ENCODE measurements at places on chromosomes 11 and 22.

GRCh38 chr11:87039371-87039770 lies 1.6 kb downstream of the TMEM135 start:
- no peak for DNase-seq

- no peak for DNase-seq
Observed at GRCh38 chr11:45361551-45361950, 75.4 kb upstream of the SYT13 start.

DNA sequence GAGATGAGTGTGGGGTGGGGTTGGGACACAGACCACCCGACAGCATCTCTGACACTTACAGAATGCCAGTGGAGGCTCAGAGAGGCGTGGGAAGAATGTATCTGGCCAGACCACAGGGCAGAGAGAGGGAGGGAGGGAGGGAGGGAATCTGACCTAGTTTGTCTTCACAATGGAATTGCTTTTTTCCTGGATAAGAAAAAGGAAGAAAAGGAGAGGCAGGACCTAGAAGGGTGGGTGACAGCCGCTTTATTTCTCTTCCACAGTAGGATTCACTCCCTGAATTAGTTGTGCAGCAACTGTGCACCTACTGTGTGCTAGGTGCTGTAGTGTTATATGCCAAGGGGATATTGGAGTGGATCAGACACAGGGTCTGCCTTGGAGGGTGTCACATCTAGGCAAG lies 3.7 kb downstream of the KCNK4 start:
- no peak for DNase-seq

DNA sequence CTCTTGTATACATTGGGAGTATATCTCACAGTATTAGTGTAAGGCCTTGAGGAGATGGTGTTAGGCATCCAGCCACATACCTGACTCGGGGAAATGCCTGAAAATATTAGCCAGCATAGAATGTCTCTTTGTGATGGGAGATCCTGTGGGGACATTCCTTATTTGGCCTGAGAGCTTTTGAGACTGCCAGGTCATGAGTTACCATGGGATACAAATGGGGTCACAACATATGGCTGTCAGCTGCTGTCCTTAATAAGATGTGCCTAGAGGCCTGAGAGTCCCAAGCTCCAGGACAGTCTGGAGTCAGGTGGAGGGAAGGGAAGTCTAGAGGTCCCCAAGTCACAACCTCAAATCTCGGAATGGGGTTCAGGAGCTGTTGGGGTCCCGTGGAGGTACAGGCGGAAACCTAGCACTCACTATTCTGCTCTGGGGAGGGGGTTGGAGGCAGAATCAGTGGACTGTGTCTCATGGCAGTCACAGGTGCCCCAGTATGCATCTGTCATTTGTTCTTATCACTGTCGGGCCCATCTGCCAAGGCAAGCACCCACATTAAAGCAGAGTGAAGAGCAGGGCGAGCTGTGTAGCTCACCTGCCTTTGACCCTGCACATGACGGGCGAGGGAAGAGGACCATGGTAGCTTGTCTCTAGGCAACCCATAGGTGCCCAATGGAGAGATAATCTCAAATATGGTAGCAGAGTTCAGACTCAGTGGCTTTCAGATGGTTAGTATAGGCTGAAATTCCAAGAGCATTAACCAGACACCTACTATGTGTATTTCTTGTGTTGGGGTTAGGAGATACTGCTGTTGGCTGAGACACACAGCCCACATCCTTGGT lies 29.9 kb downstream of the KCNQ1OT1 start:
- DNase-seq, result no peak

GRCh38 chr11:64064374-64065140 lies 28.8 kb downstream of the FLRT1 start:
- DNase-seq, result no peak

DNA sequence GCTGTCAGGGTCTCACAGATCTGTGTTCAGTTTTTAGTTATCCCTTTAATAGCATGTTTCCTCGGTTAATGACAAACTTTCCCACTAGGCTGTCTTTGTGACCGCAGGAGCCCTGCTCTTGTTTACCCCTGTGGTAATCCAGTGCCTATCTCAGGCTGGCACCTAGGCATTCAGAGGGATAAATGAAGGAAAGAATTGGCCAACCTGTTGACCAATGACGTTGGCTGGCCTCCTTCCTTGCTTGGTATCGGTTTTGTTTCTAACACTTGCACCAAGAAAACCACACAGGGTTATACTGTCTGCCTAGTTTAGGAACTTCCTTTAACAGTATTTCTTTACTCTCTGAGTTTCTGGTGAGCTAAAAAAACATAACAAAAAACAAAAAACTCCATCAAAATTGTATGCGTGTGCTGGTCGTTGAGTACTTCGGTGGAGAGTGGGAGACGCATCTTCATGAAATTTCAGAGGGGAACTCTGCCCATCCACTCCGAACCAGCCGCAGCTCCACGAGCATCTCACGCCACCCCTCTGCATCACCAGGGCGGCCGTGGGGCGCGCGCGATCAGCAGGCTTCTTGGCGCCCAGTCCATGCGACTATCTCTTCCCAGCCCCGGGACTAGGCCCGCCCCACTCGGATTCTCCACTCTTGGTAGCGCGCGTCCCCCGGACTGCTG lies 563 bp upstream of the ENDOD1 start:
- DNase-seq, result no peak

DNA sequence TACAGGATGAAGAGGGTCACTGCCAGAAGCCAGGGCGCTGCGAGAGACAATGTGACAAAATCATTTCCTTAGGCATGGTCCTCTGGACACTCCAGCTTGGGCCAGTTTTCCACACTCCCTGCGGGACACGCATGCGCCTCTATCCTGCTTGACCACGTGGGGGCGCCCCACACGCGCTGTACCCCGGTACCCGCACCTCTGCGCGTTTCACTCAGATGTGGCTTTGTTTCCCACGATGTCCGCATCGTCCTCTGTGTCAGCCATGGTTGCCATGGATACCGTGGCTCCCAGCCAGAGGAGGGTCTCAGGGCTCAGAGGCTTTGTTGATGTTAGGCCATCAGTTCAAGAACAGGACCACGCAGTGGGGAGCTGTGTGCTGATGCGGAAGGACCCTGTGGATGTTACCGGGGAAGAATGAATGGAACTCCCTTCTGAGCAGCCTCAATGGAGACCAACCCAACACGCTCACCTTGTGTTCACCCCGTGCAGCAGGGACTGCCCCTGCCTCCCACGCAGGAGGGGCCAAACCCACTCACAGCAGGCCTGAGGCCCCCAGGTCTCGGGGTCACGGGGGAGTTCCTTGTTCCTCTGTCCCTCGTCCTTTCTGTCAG lies 101.1 kb upstream of the SLC22A12 start:
- DNase-seq, result no peak

GRCh38 chr22:48902001-48902869 lies 925.4 kb downstream of the BRD1 start:
- DNase-seq, result no peak

- no peak for DNase-seq
Observed at GRCh38 chr11:57662893-57663292, 5.0 kb upstream of the ZDHHC5 start.

DNA sequence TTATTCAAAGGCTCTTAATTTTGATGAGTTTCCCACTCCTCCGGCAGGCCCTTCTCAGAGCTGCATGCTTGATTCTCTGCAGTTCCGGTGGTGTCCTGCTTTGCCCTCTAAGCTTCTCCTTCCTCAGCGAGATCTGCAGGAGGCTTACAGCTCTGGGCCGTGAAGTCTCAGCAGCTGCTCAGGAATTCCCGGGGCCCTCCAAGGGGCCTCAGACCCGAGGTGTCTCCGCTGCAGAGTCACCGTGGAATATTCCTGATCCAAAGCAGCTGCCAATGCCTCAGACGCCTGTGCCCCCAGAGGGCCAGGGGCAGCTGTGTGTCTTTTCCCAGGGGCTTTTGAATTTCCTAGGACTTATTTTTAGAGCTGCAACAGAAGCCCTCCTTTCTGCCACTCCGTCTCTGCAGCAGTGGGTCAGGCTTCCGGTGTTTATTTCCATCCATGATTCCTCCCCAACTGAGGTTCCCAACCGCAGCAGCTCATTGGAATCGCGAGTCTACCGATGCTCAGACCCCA lies 37.2 kb downstream of the RPS6KA4 start:
- no peak for DNase-seq

- no peak for DNase-seq
Observed at GRCh38 chr11:126628790-126629621, 273.5 kb downstream of the ST3GAL4 start.

DNA sequence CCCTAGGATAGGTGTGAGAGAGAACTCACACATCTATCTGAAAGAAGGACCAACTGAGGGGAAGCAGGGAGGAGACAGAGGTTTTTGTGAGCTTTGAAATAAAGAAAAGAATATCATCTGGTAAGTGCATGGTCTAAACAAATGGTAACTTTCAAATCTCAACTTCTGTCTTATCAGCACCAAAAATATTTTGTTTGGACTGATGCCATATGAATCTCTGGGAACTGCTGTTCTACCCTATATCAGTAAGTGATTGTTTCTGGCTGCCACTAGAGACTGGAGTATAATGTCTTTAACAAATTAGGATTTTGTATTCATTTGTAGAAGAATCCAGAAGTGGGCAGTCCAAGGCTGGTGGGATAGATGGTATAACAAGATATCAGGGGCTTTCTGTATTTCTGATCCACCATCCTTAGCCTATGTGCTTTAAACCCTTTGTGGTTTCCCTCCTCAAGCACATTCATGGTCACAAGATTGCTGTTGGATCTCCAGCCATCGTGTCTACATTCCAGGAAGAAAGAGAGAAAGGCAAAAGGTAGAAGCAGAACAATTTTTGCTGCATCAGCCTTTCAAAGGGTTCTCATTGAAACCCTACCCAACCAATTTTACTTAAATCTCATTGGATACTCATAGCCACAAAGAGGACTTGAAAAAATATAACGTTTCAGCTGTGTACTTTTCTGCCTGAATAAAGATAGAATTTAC lies 4.7 kb downstream of the HEPHL1 start:
- DNase-seq, result no peak

- no peak for DNase-seq
Observed at GRCh38 chr11:57476047-57476756, 15.9 kb downstream of the RTN4RL2 start.

- no peak for DNase-seq
Observed at GRCh38 chr22:19244600-19245352, 46.7 kb downstream of the CLTCL1 start.

- DNase-seq, result no peak
Observed at GRCh38 chr22:39383841-39384625, 15.5 kb upstream of the TAB1 start.

DNA sequence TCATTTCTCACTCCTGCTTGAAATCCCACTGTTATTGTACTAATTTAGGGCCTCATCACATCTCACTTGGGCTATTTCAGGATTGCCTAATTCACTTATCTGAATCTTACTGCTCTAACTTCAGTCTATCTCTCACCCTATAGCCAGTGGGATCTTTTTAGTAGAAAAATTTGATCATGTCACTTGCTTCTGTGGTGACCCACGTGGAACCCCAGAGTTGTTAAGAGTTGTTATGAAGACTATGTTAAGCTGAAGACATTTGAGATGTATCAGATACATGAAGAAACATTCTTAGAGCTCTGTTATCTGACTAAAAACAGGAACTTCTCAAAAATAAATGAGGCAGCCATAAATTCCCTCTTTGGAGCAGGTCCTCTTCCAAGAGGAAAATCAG lies 1375.6 kb upstream of the TENM4 start:
- DNase-seq, result peak; percentile 8

DNA sequence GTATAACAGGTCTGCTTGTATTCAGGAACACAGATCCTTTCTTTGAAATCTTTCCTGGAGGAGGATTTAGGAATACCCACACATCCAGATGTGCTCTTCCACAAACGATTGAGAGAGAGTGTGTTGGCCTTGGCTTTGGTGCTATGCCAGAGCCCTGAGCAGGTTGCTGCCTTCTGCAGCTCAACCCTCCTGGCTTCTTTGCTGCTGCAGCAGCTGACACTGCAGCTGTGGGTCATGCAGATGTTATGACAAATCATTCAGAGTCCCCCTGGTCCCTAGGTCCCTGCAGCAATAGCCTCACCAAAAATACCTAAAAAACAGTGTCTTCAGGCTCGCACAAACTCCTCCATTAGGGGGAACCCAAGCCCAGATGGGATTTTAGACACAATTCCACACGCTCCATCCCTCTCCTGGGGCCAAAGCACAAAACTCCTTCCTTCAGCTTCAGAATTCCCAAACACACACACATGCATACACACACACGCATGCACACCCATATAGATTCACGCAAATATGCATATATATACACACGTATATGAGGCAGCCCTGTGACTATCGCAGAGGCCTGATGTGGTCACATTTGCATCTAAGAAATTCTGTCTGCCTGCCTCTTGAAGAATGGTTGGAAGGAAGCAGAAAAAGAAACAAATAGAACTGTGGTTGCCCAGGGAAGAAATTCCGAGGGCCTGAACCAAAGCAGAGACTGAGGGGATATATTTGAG lies 35.4 kb downstream of the SLN start:
- DNase-seq, result no peak

GRCh38 chr22:48849219-48849912 lies 978.3 kb downstream of the BRD1 start:
- DNase-seq, result no peak

GRCh38 chr11:18243783-18244362 lies 4.6 kb downstream of the SAA2 start:
- no peak for DNase-seq

GRCh38 chr11:107591378-107592230 lies 657 bp downstream of the ELMOD1 start:
- DNase-seq, result no peak

DNA sequence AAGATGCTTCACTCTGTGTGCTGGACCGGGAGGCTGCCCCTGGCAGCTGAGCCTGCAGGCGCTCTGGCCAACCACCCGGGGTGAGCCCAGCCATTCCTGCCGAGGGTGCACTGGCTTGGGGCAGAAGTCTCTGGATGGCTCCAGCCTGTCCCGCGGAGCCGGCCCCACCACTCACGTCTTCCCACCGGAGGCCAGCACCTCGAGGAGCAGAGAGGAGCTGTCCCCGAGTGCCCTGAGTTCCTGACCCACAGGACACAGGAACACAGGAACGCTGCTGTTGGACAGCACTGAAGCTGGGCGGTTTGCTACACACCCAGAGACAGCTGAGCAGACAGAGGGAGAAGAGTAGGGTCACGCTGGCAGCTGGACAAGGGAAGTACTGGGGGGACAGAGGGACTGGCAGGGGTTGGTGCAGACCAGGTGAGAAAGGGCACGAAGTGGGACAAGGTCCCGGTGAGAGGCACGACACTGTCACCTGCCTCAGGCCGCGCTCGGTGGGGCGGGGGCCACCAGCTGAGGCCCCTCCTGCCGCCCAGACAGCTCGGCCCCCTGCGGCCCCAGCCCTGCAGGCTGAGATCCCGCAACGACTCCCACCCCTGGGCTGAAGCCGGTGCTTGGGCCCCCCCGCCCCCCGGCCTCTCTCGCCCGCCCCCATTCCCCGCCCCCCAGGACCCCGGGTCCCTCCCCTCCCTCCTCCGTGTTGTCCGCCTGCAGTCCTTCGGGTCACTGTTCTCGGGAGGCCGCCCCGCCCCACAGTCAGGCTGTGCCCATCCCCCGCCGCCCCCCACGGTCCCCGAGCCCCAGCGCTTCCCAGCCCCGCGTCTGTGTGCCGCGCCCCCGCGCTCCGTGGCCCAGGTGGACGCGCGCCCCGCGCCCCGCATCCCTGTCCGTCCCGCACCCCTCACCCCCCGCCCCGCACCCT lies 624 bp upstream of the B4GALNT4 start:
- DNase-seq, result no peak

GRCh38 chr11:69664901-69665300 lies 10.3 kb downstream of the LTO1 start:
- no peak for DNase-seq
